Liver (tissue), 10 donors: ENCODE measurements at places on chromosomes 1 and 21.

DNA sequence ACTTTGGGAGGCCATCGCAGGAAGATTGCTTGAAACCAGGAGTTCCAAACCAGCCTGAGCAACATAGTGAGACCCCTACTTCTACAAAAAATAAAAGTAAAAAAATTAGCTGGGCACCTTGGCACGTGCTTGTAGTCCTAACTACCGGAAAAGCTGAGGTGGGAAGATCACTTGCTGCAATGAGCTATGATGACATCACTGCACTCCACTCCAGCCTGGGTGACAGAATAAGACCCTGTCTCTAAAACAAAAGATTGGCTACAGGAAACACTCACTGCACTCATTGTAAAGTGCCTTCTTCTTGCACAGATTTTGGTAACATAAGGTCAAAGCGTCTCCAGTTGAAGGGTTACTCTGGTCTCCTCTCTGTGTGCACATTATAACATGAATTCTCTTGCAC is 305.7 kb downstream of the TM2D1 start:
- DNase-seq = no peak

GRCh38 chr1:93576346-93576745 is 105.3 kb downstream of the BCAR3 start:
- DNase-seq = no peak

GRCh38 chr1:154429118-154429517 is 24.0 kb downstream of the IL6R start:
- no peak for DNase-seq

DNA sequence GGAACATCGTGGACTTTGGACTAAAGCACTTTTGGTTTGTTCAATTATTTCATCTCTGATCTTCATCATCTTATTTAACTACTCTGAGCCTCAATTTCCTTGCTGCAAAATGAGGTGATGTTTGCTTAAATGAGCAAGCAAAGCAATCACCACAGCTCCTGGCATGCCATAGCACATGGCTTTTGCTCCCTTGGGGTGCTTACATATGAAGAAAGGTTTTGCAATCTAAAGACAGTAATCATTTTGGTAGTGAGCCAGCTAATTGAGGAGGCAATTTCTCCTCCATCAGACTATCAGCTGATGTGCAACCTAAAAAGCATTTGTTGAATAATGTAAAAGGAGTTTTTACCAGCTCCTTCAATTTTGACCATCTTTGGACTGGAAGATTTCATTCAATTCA is 68.8 kb upstream of the KCNJ15 start:
- DNase-seq = no peak

GRCh38 chr1:150578272-150579109 is 919 bp downstream of the MCL1 start:
- peak; percentile 62 for DNase-seq

DNA sequence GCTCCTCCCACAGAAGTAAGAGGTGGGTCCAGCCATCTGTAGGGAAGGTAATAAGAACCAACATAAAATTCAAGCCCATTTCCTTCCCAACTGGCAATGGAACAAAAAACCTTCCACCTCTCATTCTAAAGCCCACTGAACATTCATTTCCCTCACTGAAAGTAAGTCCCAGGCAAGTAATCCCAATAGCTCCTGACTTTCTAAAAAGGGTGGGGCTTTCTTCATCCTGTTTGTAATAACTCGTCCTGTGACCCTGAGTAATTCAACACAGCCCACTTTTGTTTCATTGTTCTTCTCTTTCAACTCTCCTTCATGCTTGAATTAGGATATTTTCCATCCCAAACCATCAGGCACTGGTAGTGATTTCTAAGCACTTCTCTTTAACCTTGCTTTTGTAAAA is 74.9 kb downstream of the DAB1 start:
- no peak for DNase-seq

DNA sequence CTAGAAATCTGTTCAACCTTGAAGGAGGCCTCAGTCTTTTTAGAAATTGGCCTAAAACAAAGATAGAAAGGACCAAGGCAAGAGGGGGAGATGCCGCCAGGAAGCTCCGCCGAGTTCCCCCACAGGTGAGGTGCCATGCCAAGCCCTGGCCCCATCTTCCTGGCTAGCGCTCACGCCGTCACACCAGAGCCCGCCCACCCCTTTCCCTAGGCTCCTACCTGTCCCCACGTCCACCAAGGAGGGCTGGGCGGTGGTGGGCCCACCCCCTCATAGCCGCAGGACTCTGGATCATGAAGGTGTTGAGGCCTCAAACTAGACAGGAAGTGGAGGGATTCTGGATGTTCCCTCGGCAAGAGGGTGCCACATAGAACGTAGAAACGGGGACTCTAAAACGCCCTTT is 15.5 kb upstream of the CCDC27 start:
- DNase-seq = no peak

GRCh38 chr1:7388141-7388487 is 383.0 kb upstream of the VAMP3 start:
- peak; percentile 2 for DNase-seq

- no peak for DNase-seq
Measured at GRCh38 chr1:234916840-234917239, 211.8 kb downstream of the TOMM20 start.

- DNase-seq = no peak
Measured at GRCh38 chr1:40650075-40650474, 15.4 kb downstream of the RIMS3 start.

DNA sequence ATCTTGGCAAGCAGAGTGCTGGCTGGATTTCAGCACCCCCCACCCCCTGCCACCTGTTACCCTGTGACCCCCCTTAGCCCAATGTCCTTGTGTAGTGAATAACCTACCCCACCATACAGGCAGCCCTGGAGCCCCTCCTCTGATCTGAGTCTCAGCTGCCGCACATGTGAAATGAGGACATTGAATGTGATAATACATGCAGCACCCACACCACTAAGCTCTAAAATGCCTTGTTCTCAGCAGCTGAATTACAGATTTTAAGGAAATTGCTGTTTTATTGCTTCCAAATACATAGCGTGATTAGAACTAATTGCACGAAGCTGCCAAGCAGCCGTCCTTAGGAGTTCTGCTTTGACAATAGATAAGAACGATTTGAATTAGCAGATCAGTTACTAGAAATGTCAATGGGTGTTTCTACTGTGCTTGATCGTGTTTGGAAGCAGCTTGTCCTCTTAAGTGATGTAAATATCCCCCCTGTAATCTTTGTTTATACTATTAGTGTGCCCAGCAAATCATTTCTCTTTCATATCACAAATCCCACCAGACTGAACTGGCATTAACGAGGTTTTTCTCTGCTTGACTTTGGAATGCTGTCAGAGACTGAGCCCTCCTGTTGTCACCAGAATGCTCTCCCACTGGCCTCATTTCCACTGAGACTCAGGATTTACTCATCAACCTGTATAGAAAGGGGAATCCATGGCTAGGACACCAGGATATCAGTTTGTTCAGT is 4.9 kb downstream of the SLAMF8 start:
- no peak for DNase-seq

DNA sequence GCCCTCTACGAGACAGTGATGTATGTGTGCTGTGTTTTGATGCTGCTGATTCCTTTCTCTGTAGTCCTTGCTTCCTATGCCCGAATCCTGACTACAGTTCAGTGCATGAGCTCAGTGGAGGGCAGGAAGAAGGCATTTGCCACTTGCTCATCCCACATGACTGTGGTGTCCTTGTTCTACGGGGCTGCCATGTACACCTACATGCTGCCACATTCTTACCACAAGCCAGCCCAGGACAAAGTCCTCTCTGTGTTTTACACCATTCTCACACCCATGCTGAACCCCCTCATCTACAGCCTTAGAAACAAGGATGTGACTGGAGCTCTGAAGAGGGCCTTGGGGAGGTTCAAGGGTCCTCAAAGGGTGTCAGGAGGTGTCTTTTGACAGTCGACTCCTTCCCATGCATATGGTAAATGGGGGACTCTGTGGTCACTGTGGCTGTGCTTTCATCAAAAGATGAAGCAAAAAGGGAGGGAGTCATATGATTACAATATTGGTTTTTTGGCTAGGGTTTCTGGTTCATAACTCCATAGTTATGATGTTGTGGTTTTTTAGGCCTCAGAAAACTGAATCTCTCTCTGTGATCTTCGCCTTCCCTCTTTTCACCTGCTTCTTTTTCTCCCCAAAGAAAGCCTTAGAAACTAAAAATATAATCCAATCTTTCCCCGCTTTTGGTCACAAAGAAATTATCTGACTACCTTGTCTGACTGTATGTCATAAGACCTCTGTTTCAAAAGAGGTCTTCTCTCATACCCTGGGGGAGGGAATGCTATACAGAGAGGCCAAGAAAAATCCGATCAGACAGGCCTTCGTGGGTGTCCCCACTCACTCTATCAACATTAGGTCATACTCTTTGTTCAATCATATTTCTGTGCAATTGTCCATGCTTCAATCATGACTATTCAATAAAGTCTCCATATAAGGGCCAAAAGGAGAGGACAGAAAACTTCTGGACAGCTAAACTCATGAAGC is 4.2 kb downstream of the OR2T1 start:
- no peak for DNase-seq

- no peak for DNase-seq
Measured at GRCh38 chr1:94081566-94082344, 39.2 kb downstream of the ABCA4 start.

DNA sequence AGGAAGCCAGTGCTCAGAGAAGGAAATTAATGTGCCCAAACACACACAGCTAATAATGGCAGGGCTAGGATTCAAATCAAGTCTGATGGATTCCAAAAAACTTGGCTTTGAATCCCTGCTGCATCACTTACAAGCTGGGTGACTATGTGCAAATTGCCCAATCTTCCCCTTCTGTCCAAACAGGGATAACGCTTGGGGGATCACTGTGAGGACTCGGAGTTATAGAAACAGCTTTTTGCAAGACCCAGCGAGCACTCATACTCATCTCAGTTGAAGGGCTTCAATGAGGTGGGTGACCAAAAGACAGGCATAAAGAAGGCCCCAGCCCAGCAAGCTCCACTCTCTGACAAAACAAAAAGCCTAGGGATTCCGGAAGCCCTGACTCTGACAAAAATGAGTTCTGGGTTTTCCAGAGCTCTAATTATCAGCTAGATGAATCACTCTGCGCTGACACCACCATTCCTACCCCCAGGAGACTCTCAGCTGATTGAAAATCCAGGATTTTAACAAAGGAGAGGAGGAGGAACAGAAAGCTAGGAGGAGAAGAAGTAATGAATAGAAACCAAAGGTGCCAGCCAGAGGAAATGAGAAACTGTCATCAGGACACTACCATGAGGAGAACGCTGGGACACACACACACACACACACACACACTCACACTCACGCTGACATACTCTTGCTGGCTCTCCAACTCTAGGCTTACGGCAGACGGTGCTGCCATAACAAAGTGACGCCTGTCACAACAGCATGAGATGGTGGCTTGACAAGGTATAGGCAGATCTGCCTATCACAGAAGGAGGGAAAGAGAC is 1.6 kb upstream of the STK40 start:
- no peak for DNase-seq

GRCh38 chr21:44462834-44463200 is 7.5 kb downstream of the LRRC3 start:
- no peak for DNase-seq

DNA sequence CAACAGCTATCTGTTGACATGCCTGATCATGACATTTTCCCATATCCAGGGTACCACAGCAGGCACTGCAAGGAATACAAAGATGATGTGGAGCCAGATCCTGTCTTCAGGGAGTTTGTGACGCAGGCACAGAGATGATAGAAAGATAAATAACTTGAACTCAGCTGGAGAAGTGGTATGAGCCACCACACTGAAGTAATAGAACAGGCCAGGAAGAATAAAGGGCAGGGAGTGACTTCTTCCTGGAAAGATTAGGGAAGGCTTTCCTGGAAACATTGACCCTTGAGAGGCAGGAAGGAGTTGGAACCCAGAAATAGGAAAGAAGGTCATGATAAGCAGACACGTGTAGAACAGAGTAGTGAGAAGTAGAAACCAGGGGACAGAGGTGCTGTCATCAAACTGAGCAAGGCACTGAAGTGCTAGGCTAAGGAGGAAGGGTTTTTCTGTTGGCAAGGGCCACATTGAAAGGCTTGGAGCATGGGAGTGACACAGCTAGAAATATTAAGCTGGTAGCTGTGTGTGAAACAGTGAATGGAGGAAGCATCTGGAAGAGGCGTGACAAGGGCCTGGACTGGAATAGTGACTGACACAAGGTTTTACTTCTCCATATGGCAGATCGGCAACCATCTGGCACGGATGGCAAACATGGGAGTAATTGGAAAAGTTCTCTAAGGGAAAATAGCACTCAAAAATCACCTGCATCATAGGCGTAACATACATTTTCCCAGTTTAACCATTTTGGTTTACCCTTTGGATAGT is 68.4 kb downstream of the AK5 start:
- no peak for DNase-seq

- no peak for DNase-seq
Measured at GRCh38 chr1:209484429-209484828, 99.1 kb upstream of the CAMK1G start.

DNA sequence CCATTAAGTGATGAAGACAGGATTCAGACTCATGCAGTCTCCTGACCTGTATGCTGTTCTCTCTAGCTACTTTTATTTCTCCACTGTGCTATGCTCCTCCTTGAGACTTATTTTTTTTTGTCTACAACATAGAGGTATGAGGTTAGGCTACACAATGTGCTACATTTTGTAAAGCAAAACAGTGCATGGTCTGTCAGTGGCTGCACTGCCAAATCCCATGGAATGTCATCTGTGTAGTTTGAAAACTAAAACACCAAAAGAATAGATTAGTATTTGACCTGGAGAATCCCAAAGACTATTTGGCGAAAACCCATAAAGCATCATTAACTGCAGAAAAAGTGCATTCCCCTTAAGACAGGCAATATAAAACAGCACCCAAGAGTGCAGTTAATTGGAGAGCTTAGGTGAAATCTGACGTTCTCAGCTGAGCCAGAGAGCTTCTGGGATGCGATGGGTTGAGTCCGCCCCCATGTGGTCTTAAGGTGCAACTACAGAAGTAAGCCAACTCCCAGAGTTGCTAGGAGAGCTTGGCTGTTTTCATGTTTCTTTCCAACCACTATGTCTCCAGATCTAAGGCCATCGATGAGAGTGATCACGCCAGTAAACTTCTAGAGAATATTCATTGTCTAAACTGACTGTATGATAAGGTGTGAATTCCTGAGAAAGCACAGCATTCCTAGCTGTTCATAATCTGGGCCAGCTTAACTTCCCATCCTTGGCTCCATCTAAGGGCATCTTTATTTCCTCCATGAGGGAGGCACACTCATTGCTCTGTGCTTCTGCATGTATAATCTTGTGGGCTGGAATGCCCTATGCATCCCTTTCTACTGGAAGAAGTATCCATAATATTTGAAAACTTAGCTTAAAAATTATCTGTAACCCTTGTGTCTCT is 20.7 kb upstream of the CYP2J2 start:
- peak; percentile 54 for DNase-seq

- DNase-seq = no peak
Measured at GRCh38 chr1:77802026-77802425, 22.6 kb downstream of the MIGA1 start.

GRCh38 chr1:28449904-28450303 is 55.9 kb upstream of the RCC1 start:
- DNase-seq = no peak

DNA sequence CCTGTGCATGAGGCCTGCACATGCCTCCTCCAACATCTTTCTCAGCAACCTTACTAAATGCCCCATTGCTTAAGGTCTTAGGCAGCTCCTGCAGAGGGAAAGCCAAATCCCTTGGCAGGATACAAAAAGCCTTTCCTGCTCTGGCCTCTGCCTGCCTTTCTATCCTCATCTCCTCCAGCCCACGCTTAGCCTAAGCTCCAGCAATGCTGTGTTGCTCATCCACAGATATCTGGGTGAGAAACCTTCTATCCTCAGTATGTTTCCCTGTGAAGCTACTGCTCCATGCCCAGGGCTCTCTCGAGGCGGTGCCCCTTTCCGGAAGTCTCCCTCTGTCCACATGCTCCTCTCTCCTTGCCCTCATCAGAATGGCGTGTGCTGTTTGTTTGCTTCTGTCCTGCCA is 37.0 kb upstream of the CCSAP start:
- DNase-seq = no peak
